ENCODE measurements at places on chromosomes 16 and 17.

DNA sequence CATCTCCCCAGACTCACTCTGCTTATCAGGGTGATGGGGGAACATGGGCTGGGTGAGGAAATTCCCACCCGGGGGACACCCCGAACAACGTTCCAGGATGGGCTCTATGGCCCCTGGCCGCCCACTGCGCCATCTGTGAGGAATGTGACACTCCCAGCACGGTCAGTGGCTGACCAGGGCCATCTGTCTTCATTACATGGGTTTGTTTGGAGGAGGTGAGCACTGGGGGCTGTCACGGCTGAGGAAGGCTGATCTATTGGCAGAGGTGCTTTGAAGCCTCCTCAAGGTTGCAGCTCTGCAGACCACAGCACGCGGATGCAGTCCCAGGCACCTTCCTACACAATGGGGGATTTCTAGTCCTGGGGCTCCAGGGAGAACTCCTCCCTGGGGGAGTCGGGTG lies 214.1 kb upstream of the FOXF1 start:
- DNase-seq = no peak
- no peaks in the 10 kb centered on the region for H3K4me1 ChIP-seq
- H3K27me3 ChIP-seq = peaks cover 98% of the 10 kb centered on the region
- H3K4me3 ChIP-seq = no peak overlapping the region

- H3K27ac ChIP-seq = no peak overlapping the region
- DNase-seq = no peak
- no peak overlapping the region for H3K4me3 ChIP-seq
- H3K27me3 ChIP-seq = no peaks in the 10 kb centered on the region
- no peaks in the 10 kb centered on the region for H3K4me1 ChIP-seq
Measured at GRCh38 chr17:63497708-63498483, 21.0 kb downstream of the ACE start.

GRCh38 chr17:60154616-60155426 lies 5.0 kb downstream of the CA4 start:
- peak overlapping the region; percentile 11 for H3K27ac ChIP-seq
- no peaks in the 10 kb centered on the region for H3K4me1 ChIP-seq
- H3K4me3 ChIP-seq = no peak overlapping the region
- no peaks in the 10 kb centered on the region for H3K36me3 ChIP-seq
- peak; percentile 33 for DNase-seq

DNA sequence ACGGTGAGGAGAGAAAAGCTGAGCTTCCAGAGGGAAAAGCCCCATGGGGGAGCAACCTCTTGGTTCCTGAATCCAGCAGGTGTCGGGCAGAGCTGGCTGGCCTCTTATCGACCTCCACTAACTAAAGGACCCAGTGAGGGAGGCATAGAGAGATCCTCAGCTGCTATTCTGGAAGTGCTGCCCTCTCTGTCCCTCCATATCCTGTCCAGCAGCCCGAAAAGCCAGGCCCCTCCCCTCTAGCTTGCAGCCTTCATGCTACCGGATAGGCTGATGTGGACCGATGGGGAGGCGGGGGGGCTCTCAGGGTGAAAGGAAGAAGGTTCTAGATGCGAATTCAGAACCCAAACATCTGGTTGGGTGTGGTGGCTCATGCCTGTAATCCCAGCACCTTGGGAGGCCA lies 24.9 kb downstream of the MXRA7 start:
- no peaks in the 10 kb centered on the region for H3K27me3 ChIP-seq
- no peaks in the 10 kb centered on the region for H3K36me3 ChIP-seq
- no peaks in the 10 kb centered on the region for H3K4me1 ChIP-seq
- no peak overlapping the region for H3K4me3 ChIP-seq
- H3K27ac ChIP-seq = peak overlapping the region; percentile 6

DNA sequence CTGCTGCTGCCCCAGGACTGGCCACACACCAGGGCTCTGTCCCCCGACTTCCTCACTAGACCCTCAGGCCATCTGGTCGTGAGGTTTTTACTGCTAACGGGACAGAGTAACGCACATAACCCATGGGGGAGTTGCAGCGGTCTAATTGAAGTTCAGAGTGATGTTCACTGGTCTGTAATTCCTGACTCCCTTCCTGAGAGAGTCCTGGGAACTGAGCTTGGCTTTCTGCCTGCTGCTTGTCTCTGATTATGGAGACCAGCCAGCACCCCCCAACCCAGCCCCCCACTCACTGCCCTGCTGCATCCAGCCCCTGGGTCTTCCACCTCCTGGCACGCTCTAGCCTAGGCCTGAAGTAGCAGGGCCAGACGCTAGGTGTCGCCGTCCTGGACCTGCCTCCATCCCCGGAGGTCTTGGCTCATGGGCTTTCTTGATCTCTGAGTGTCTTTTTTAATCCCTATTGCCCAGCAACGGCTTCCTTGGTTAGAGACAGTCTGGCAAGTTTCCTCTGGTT lies 192.9 kb downstream of the CCDC182 start:
- peaks cover 10% of the 10 kb centered on the region for H3K27me3 ChIP-seq
- no peaks in the 10 kb centered on the region for H3K36me3 ChIP-seq
- no peak for DNase-seq
- H3K27ac ChIP-seq = no peak overlapping the region

DNA sequence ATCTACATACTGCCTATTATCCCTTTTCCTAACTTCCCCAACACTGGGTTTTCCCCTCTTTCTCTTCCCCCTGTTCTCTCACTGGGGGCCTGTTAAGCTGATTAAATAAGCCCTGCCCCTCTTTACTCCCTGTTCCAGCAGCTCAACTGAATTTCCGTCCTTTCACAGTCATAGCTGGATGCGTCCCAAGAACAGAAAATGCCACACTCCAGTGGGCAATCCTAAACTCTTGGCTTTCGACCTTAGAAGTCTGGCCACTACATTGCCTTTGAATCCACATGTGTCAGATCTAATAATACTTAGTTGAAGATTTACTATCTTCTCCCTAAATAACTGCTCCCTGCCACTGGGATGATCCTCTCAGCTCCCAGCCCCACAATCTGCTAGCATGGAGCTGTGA lies 34.5 kb downstream of the KCNJ16 start:
- H3K27ac ChIP-seq = no peak overlapping the region
- no peaks in the 10 kb centered on the region for H3K36me3 ChIP-seq
- no peaks in the 10 kb centered on the region for H3K27me3 ChIP-seq
- peaks cover 17% of the 10 kb centered on the region for H3K4me1 ChIP-seq
- no peak overlapping the region for H3K4me3 ChIP-seq

- no peak overlapping the region for H3K27ac ChIP-seq
- H3K36me3 ChIP-seq = no peaks in the 10 kb centered on the region
- no peaks in the 10 kb centered on the region for H3K27me3 ChIP-seq
- H3K4me3 ChIP-seq = no peak overlapping the region
- no peaks in the 10 kb centered on the region for H3K4me1 ChIP-seq
Measured at GRCh38 chr17:10177913-10178505, 20.4 kb downstream of the GAS7 start.

DNA sequence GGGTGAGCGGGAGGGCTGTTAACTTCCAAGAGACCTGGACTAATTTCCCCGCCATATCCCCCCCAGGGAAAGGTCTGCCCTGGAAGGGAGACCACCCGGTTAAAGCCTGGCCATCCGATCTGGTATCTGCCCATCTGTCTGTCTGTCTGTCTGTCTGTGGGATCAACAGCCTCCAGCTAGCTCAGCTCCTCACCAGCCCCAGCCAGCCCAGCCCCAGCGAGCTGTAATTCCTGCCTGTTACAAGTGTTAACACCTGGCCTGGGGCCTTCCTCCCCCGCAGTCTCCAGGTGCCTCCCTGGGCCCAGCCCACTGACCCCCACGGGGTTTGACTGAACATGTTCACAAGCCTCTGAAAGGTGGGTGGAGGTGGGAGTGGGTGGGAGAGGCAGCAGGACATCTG lies 4.0 kb downstream of the WNT3 start:
- no peak for DNase-seq
- H3K4me1 ChIP-seq = peaks cover 17% of the 10 kb centered on the region
- H3K36me3 ChIP-seq = no peaks in the 10 kb centered on the region

DNA sequence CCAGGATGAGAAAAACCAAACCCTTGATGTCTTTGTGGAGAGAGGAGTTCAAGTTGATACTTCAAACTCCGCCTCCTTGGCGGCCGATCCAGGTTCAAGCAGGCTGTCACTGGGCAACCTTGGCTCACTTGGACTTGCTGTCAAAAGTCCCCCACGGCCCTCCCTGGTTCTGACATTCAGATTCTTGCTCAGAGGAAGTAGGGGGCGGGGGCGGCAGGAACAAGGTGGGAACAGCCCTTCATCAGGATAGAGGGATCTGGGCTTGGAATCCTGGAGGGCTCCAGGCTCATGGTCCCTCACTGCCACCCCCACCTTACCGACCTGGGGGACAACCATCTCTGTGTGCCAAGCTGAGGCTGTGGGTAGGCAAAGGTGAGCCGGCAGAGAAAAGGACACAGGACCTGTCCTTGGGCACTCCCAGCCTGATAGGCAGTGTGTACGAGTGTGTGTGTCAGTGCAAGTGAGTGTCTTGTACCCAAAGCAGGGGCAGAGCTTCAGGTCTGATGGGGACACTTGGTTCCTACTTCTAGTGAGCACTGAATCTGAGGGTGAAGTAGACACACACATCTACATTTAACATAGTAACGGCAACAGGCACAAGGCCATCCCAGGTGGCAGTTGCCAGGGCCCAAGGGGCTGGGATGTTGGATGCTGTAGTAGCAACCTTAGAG lies 6.6 kb upstream of the TSPOAP1 start:
- DNase-seq = no peak
- H3K4me1 ChIP-seq = no peaks in the 10 kb centered on the region
- H3K27me3 ChIP-seq = peaks cover 17% of the 10 kb centered on the region
- H3K36me3 ChIP-seq = no peaks in the 10 kb centered on the region
- no peak overlapping the region for H3K4me3 ChIP-seq

DNA sequence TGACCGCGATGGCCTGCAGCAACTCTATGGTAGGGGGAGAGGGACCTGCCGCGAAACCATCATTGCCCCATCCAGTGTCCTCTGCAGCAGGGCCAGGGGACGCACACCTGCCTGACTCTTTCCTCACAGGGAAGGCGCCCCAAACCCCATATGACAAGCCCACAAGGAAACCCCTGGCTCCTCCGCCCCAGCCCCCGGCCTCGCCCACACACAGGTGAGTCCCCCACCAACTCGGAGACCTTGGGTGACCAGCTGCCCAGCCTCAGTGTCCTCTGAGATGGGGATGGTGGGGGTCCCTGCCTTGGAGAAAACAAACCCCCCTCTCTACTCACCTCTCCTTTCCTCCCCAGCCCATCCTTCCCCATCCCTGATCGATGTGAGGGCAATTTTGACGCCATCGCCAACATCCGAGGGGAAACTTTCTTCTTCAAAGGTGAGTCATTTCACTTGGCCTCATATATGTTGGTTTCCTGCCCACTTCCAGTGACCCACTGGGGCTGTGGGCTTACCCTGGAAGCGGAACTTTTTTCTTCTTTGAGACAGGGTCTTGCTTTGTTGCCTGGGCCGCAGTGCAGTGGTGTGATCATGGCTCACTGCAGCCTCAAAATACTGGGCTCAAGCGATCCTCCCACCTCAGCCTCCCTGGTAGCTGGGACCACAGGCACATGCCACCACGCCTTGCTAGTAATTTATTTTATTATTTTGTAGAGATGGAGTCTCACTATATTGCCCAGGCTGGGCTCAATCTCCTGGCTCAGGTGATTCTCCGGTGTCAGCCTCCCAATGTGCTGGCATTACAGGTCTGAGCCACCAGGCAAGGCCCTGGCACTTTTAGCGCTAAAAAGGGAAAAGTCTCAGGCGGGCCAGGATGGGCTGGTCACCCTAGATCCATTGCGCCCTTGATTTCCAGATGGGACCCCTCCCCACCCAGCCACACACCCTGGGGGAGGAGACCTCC lies 8.0 kb upstream of the IL32 start:
- no peaks in the 10 kb centered on the region for H3K4me1 ChIP-seq
- no peak overlapping the region for H3K27ac ChIP-seq
- no peaks in the 10 kb centered on the region for H3K27me3 ChIP-seq
- H3K36me3 ChIP-seq = peaks cover 13% of the 10 kb centered on the region
- no peak overlapping the region for H3K4me3 ChIP-seq

DNA sequence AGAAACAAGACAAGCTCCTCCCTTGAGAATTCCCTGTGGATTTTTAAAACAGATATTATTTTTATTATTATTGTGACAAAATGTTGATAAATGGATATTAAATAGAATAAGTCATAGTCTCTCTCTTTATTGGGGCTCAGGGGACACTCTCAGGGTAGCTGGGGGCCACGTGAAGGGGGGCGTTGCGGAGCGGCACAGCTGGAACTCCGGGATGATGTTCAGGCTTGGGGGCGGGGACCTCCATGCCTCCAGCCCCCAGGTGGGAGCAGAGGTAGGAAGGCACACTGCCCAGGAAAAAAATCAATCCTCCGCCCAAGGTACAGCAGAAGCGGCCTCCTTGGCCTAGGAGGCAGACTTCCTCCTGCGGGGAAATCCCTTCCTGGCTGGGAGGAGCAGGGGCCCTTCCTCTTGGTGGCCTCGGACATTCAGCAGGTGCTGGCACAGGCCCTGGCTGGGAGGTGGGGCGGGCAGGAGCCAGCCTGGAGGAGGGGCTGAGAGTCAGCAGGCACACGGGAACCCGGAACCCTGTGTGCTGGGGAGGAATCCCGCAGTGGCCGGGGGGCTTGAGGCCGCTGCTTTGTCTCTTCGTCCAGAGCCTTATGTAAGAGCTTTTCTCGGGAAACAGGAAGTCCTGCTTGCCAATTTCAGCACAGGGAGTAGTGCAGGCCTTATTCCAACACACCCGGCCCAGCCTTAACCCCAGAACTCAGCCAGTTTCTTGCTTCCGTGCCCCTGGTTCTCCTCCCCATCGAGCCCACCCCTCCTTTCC lies 591 bp upstream of the TNFSF13 start:
- no peaks in the 10 kb centered on the region for H3K27me3 ChIP-seq
- peak; percentile 73 for DNase-seq
- peaks cover 46% of the 10 kb centered on the region for H3K4me1 ChIP-seq
- H3K27ac ChIP-seq = peak overlapping the region; percentile 94

DNA sequence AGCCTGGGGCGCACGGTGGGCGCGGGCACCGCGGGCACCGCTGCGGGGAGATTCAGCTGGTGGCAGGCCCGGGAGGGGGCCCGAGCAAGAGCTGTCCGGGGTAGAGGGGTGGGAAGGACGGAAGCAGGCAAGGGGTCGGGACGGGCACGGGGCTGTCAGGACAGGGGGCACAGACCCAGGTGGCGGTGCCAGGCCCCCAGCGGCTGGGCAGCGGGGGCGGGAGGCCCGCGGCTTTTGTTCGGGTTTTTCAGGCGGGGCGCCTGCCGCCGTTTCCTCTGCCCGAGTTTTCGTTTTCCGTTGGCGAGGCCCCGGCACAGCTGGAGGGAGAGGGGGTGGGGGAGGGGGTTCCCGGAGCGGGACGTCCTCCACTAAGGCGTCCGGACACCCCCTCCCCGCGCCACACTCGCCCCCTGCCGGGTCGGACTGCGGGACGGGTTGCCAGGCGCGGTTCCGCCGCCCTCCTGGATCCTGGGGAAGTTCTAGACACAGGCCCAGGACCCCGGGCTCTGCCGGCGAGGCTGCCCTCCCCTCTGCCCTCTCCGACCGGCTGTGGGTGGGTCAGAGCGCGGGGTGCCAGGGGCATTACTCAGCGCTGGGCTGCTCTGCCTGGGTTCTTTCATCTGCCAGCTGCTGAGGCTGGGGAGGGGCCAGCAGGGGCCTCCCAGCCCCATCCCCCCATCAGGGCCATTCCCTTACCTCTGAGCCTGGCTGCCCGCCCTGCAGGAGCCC lies 543 bp downstream of the ARHGAP23 start:
- DNase-seq = no peak
- no peaks in the 10 kb centered on the region for H3K36me3 ChIP-seq
- no peaks in the 10 kb centered on the region for H3K27me3 ChIP-seq
- H3K4me3 ChIP-seq = peak overlapping the region; percentile 95

Data from tibial nerve (tissue), 4 donors.